ENCODE measurements at places on chromosomes 7 and 10. TPM values are rescaled to one million over a fixed set of nuclear protein-coding genes. Genes with fewer than 3 reads are reported as not detected.

OPN4 gene
- not detected for total RNA-seq

HOGA1 gene
- total RNA-seq: 0.86 TPM

OR2A42 gene
- under 0.01 TPM for total RNA-seq

VWDE gene
- total RNA-seq: not detected

SLC26A4 gene
- total RNA-seq: under 0.01 TPM

KLF14 gene
- total RNA-seq: under 0.01 TPM

NUTM2E gene
- total RNA-seq: under 0.01 TPM

AHR gene
- 35.4 TPM for total RNA-seq

VSTM4 gene
- 4.7 TPM for total RNA-seq

DPYSL4 gene
- 0.86 TPM for total RNA-seq

KCND2 gene
- 16.1 TPM for total RNA-seq

GARIN1A gene
- total RNA-seq: 0.64 TPM

HKDC1 gene
- total RNA-seq: 0.43 TPM

ASL gene
- 33.5 TPM for total RNA-seq

SEMA3E gene
- total RNA-seq: 0.43 TPM

LRRC61 gene
- 6.8 TPM for total RNA-seq

LRRC18 gene
- total RNA-seq: not detected

LIPK gene
- total RNA-seq: not detected

NUTM2B gene
- total RNA-seq: 0.32 TPM

ZNF273 gene
- 1.3 TPM for total RNA-seq

DAGLB gene
- total RNA-seq: 18.0 TPM

Data from fibroblast of villous mesenchyme (primary cell).